ENCODE measurements at places on chromosomes 1 and 21. TPM values are rescaled to one million over a fixed set of nuclear protein-coding genes. Genes with fewer than 3 reads are reported as not detected.

NPL gene
- total RNA-seq = 4.7 TPM

CALML6 gene
- total RNA-seq = 0.55 TPM

AK5 gene
- 5.5 TPM for total RNA-seq

C1orf50 gene
- 15.5 TPM for total RNA-seq

HES4 gene
- 10.5 TPM for total RNA-seq

FCRL4 gene
- total RNA-seq = not detected

CACHD1 gene
- total RNA-seq = not detected

MFAP2 gene
- total RNA-seq = not detected

SPRR1B gene
- not detected for total RNA-seq

PKP1 gene
- not detected for total RNA-seq

TIE1 gene
- total RNA-seq = not detected

GRCh38 chr21:15848634-15849560 is 119.1 kb downstream of the USP25 start:
- no peak for DNase-seq
- H3K4me1 ChIP-seq = peaks cover 8% of the 10 kb centered on the region
- H3K36me3 ChIP-seq = peaks cover 3% of the 10 kb centered on the region
- no peaks in the 10 kb centered on the region for H3K27me3 ChIP-seq
- H3K4me3 ChIP-seq = no peak overlapping the region

DNA sequence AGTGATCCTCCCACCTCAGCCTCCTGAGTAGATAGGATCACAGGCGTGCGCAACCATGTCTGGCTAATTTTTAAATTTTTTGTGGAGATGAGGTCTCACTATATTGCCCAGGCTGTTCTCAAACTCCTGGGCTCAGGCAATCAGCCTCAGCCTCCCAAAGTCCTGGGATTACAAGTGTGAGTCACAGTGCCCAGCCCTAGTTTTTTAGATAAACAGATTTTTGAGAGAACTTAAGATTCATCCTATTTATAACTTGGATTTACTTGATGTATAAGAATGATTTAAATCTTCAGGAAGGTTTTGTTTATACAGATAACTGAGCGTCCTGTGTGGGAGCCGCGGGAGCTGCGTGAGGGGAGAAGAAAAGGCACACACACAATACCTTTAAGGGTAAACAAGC is 26.2 kb downstream of the HEYL start:
- H3K4me3 ChIP-seq = no peak overlapping the region
- H3K4me1 ChIP-seq = peaks cover 4% of the 10 kb centered on the region
- no peak overlapping the region for H3K27ac ChIP-seq
- H3K27me3 ChIP-seq = peaks cover 9% of the 10 kb centered on the region
- no peak for DNase-seq

DNA sequence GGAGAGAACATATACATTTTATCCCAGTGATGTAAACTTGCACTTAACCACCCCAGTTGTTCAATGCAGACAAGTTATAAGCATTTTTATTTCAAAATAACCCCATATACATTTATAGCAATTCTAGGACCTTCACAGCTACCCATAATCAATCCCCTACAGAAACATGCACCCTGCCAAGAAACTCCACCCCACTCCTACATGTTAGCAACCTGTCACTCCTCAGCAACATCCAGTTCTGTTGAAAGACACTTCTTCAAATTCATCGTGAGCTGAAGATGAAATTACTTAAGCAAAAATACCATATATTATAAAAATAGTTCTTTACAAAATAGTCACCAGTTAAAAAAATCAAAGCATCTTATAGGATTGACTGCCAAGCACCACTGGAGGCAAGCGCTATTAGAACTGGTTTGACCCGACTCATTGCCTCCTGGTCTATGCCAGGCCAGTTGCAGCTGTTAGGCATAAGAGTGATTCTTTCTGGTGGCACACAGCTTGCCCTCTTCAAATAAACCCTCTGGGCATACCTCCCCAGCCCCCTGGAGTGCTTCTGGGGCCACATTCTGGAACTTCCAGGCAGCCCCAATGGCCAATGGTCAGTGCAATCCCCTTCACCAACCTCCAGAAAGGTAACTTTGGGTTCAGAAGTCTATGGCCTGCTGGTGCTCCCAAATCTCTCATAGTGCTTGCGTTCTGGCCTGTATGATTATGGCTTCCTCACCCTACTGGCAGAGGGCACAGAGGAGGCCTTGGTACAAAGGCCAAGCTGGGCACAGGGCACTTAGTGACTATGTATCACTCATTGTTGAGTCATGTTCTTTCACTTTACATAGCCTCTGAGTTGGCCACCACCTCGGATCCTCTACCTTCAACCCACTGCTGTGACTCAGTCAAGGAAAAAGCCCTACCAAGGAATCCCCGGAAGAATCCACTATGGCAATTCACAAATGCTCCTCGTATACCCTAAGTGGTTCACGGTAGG is 72.2 kb upstream of the RALGPS2 start:
- peaks cover 2% of the 10 kb centered on the region for H3K4me1 ChIP-seq
- peaks cover 28% of the 10 kb centered on the region for H3K27me3 ChIP-seq
- H3K36me3 ChIP-seq = no peaks in the 10 kb centered on the region
- H3K27ac ChIP-seq = no peak overlapping the region
- H3K4me3 ChIP-seq = no peak overlapping the region

DNA sequence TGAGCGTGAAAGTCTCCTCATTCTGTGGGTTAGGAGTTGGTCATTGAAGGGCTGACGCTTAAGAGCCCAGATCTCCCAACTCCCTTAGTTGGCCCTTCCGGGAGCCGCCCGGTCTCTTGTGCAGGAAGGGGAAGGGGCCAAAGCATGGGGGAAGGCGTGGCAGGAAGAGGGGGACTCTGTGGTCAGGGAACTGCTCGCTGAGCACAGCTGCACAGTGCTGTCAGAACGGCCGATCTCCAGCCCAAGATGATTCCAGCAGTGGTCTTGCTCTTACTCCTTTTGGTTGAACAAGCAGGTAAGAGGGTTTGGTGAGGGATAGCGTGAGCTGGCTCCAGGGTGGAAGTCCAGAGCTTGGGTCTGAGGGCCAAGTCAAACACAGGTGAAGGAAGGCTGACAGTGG is at the start of gene FCER1G:
TSS of gene FCER1G (plus strand) at position 220 of the 400 bp plus-strand sequence. CDS start at position 247, 27 bp downstream.
- peaks cover 6% of the 10 kb centered on the region for H3K36me3 ChIP-seq
- peaks cover 20% of the 10 kb centered on the region for H3K4me1 ChIP-seq
- no peak for DNase-seq
- peak within 1 kb of the TSS; percentile 28 for H3K4me3 ChIP-seq
- peak within 1 kb of the TSS; percentile 29 for H3K27ac ChIP-seq

DNA sequence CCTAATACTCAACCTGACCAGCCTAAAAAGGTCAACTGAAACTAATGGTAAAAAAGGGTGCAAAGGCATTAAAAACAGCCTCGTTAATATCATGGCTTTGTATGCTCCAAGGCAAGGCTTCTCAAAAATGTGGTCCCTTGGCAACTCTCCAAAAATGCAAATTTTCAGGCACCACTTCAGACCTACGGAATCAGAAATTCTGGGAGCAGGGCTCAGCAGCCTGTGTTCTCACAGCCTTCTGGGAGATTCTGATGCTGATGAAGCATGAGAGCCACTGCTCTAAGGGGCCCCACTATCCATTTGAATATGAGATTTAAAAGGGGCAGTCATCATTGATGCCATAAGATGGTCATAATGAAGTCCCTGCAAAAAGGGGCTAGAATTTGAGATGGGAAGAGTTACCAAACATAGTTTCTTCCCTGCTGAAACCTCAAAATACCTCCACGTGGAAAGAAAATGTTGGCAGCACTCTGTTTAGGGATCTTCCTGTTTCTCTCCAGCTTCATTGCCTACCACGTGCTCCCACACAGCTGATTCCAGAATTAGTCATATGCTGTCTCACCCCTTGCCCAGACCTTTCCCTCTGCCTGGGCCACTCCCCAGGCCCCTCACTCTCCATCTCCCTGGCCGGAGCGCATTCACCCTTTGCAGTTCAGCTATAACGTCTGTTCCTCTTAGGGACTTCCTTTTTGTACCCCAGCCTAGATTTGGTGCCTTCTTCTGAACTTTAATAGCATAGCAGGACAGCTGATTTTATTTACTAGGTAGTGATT is 46.7 kb downstream of the PHC2 start:
- H3K4me3 ChIP-seq = no peak overlapping the region
- no peak for DNase-seq
- H3K27ac ChIP-seq = no peak overlapping the region
- peaks cover 46% of the 10 kb centered on the region for H3K27me3 ChIP-seq
- peaks cover 23% of the 10 kb centered on the region for H3K4me1 ChIP-seq
- peaks cover 10% of the 10 kb centered on the region for H3K36me3 ChIP-seq

DNA sequence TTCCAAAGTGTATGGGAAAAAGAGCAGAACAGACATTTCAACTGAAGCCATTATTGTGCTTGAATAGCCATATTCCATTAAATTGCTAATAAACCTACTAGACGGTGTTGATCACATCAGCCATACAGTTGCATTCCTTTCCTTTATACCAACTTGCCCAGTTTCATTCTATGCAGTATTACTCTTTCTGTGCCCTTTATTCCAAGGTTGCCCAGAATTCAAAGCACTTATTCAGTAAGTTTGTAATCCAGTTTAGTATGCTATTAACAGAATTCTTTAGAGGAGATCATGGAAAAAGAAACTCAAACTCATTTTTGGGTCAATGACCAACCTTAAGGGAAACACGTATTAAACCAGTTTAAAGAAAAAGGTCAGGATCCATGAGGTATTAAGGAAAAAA is 89.5 kb downstream of the DDAH1 start:
- peaks cover 18% of the 10 kb centered on the region for H3K27me3 ChIP-seq
- H3K4me3 ChIP-seq = no peak overlapping the region
- no peak overlapping the region for H3K27ac ChIP-seq
- no peaks in the 10 kb centered on the region for H3K4me1 ChIP-seq
- no peaks in the 10 kb centered on the region for H3K36me3 ChIP-seq
